ENCODE measurements at places on chromosomes 7 and 10.

- DNase-seq = no peak
These were observed 457.3 kb upstream of the SEMA3A start for GRCh38 chr7:84651876-84652275.

GRCh38 chr7:79241288-79242060 lies 212.0 kb downstream of the MAGI2 start:
- DNase-seq = no peak

DNA sequence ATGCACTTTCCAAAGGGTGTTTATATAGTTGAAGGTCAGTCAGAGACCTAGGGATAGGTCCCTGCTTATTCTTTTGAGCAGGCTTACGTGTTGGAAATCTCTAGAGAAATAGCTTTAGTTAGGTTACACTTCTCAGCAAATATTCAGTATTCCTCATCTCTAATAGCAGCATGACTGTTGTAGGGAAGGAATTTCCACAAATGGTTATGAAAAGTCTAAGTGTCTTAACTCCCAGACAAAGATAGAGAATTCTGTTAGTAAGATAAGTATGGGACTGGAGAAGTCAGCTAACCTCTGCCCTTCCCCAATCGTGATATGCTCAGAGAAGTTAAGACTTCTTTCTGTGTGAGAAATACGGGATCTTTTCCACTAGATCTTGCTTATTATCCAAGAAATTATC lies 16.5 kb downstream of the SGPL1 start:
- no peak for DNase-seq

GRCh38 chr10:129192344-129193128 lies 274.5 kb upstream of the MGMT start:
- DNase-seq = no peak

GRCh38 chr10:26439406-26440087 lies 1.4 kb downstream of the APBB1IP start:
- DNase-seq = no peak

DNA sequence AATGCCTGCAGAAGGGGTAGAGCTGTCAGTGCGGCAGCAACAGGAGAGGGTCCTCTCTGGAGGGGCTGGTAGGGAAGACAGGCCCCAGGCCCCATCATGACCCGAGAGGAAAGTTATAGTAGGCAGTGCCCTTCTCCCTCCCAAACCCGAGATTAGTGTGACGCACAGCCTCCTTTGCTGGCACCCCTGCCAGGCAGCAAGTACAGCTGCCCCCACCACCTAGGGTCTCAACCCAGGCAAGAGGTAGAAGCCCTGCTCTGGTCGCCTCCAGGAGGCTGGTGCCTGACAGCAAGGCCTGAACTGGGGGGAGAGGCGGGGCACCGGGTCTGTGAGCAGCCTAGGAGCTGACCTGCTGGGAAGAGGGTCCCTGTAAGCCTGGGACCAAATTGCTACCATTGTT lies 15.5 kb downstream of the LOXL4 start:
- no peak for DNase-seq

DNA sequence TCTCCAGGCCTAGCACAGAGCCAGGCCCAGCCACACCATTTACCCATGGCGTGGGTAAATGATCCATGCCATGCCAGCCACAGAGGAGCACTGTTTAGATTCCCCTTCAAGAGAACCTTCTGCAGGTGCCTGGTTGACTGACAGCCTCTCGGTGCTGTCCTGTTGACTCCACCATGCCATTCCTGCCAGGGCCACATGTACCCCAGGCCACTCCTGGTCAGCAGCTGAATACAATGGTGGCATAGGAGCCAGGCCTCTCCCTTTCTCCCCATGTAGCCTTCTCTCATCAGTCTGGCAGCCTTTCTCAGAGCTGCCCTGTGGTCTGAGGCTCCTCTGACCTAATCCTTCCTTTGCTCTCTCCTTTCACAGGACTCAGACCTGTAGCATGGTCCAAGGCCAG lies 39.2 kb upstream of the GPAM start:
- no peak for DNase-seq

DNA sequence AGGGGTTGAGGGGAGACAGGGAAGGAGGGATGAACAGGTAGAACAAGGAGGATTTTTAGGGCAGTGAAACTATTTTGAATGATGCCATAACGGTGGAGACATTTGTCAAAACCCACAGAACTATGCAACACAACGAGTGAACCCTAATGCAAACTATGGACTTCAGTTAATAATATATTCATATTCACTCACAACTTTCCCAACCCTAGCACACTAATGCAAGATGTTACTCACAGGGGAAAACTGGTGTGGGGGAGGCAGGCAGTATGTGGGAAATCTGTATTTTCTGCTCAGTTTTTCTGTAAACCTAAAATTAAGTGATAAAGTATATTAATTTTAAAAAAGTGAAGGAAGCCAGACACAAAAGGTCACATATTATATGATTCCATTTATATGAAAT lies 17.3 kb downstream of the GNA12 start:
- DNase-seq = no peak

GRCh38 chr7:96303686-96304443 lies 18.0 kb downstream of the SLC25A13 start:
- DNase-seq = no peak

DNA sequence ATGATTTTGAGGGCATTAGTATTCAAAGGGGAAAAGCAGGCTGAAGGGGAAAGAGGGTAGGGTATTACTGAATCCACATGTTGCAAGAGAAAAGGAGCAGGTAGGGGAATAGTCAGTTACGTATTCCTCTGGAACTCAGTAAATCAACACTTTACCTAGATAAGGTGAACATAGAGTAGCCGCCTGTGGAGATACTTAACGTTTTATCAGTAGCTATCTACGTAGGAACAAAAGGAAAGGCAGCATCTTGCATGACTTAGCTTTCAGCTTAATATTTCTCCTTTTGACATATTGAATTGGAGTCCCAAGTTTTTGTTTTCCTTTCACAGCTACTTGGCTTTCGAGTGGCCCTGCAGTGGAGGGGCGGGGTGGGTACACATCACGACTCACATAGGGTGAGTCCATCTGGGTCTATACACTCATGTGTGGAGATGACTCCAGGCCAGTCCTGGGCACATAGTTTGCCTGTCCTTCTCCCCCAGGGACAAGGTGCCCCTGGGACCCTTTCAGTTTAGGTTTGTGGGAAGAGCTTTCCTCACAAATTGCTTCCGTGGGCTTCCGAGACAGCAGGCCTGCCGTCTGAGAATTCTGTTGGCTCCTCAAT lies 48.1 kb downstream of the CCNY start:
- no peak for DNase-seq

- no peak for DNase-seq
These were observed 137.0 kb downstream of the NEUROD6 start for GRCh38 chr7:31203551-31203950.

GRCh38 chr10:14975672-14976273 lies 16.6 kb downstream of the MEIG1 start:
- no peak for DNase-seq

GRCh38 chr10:7853226-7853842 lies 35.0 kb downstream of the TAF3 start:
- no peak for DNase-seq

DNA sequence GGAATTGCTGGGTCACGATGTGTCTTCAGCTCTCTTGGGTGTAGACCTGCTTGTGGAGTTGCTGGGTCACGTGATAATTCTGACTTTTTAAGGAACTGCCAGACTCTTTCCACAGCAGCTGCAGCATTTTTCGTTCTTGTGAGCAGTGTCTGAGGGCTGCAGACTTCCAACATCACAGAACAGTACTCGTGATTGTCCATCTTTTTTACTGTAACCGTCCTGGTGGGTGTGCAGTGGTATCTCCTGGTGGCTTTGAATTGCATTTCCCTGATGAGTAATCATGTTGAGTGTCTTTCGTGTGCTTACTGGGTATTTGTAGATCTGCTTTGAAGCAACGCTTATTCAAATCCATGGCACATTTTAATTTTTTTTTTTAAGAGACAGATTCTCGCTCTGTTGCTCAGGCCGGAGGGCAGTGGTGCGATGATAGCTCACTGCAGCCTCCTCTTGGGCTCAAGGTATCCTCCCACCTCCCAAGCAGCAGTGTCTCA lies 22.7 kb downstream of the INPP5A start:
- DNase-seq = no peak

DNA sequence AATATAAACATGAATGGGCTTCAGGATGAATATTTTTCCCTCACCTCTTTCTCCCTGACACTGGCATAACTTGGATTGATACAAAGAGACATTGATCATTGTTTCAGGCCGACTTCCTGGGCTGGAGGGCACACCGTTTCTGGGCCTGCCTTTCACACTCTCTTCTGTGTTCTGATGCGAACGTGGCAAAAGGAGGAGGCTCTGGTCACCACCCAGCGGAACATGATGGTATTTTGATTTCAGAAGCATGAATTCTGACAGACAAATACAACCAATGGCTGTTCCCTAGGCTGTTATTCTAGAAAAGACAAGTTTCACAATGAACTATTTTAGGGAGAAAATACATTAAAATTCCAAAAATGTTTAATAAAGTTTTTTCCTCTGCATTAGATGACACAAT lies 534.5 kb upstream of the MKI67 start:
- no peak for DNase-seq

- no peak for DNase-seq
These were observed 41.3 kb downstream of the CCDC6 start for GRCh38 chr10:59865101-59865500.

GRCh38 chr10:117804470-117805011 lies 242.2 kb downstream of the RAB11FIP2 start:
- DNase-seq = no peak

- DNase-seq = no peak
These were observed 5.8 kb downstream of the IFIT1 start for GRCh38 chr10:89398003-89398749.

GRCh38 chr7:37377231-37377630 lies 71.4 kb downstream of the ELMO1 start:
- DNase-seq = no peak

GRCh38 chr7:105050493-105050892 lies 36.5 kb downstream of the KMT2E start:
- DNase-seq = no peak

DNA sequence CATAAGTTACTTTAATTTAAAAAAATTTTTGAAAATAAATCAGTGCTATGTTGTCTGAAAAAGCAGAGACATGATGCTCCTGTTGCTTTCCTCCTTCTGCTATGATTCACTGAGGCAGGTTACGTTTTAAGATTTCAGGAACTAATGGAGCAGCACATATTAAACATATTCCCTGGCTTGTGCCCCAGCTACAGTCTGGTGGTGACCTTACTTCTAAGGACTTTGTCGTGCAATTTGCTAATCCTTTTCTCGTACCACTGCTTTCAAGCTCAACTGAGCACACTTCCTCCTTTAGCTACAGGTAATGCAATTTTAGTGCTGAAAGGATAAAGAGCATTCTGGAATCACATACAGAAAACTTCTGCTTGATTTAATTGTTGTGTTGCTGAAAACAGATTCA lies 16.2 kb upstream of the PRR15 start:
- DNase-seq = no peak

- no peak for DNase-seq
These were observed 17.5 kb downstream of the PWWP2B start for GRCh38 chr10:132414402-132415016.

DNA sequence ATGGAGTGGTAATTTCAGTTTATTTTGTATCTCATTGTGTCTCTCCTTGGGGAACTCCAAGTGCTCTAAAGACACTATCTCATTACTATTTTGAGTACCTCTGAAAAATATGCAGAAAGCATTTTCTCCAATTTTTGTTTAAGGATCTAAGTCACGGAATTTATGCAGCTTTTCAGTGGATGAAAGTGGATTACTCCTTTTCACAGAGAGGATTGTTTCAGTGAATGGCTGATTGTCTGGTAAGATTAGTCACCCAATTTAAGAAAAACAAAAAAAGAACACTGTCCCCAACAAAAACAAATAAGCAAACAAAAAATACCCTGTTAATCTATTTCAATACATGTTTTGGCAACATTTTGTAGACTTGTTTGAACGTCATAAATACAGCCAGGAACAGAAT lies 338.3 kb upstream of the TEX47 start:
- DNase-seq = no peak

DNA sequence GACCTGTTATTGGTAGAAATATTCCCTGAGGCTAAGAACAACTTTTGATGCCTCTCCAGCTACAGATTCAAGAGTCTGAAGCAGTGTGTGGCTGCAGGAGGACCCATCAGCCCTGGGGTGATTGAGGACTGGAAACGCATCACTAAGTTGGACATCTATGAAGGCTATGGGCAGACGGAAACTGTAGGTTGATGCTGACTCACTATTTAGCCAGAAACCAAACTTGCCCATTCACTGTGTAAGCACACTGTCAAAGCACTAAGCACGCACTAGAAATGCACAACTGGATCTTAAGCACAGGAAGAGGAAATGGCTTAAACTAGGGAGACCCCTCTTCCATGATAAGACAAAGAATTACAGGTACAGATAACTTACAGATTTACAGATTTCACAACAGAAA lies 20.8 kb downstream of the ACSM6 start:
- DNase-seq = no peak

DNA sequence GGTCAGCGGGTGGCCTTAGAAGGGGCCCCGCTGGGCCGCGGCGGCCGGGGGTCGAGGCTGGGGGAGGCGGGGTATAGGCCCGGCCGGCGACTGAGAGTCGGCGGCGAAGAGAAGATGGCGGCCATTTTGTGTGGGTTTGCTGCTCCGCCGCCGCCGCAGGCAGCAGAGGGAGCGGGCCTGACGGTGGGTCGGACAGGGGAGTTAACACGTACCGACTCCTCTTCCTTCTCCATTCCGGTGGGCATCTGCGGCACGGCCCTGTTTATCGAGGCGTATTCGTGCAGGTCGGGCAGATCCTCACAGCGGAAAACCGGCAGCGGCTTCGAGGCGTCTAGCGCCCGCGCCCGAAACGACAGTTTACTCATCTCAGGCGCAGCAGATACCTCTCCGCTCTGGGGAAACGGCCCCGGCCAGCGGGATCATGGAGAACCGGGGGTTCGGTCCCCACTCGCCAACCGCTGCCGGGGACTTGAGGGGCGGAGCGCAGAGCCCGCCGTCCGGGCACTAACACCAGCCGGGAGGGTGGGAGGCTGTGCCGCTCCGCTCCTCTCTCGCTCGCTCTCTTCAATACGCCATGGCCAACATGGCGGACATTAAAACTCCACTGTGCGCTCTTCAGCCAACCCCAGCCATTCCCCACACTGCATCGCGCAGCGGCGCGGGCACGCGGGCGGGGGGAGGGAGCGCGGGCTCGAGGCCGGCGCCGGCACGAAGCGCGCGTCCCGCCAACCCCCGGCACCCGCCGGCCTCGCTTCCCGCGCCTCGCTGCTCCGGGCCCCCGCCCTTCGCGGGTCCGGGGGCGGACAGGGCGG lies at the start of gene EPC1:
Gene EPC1, minus strand, starts transcription at position 608 of the 812 bp plus-strand sequence. Its CDS starts 243 bp downstream, at position 365.
- DNase-seq = peak; percentile 79

- no peak for DNase-seq
These were observed 267.2 kb downstream of the TFEC start for GRCh38 chr7:115763347-115763746.

DNA sequence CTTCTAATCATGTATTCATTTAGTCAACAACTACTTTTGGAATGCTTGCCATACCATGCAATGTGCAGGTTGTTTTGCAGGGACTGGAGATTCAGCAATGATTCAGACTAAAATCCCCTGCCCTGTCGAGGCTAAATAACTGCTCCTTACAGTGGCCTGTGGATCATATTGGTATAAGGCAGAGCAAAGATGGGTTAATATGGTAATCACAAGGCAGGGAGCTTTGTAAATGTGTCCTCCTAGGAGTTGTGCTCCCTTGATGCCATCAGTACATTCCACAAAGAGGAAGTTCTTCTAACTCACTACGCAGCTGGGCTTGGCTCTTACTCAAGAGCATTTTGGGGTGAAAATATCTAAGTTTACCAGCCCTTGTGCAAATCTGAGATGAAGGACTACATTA lies 614 bp upstream of the IFIT2 start:
- no peak for DNase-seq

- no peak for DNase-seq
These were observed 67.7 kb upstream of the ITGA8 start for GRCh38 chr10:15787426-15787825.

- no peak for DNase-seq
These were observed 127.2 kb downstream of the SRI start for GRCh38 chr7:88092676-88092999.
